NCI-H446 treated with DMSO at 0.1 percent for 48 hours (cell line): ENCODE measurements at places on chromosomes 7 and 10.

GRCh38 chr7:100893910-100894721, 1.6 kb downstream of the ACHE start:
- DNase-seq: no peak

DNA sequence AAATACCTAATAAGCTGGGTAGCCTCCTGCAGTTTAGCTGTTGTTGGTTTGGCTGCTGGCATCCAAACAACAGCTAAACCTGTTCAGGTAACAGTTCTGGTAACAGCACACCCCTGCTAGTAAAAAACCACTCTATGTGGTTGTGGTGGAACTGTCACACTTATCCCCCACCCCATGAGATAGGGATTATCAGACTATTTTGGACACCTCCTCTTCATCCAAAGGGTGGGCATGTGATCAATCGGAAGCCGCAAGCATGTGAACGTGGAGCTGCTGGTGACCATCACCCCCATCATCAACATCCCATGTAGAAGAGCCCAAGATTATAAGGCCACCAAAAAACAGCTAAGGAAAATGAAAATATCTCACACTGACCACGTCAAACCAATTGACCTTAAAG, 2.5 kb downstream of the MTPAP start:
- DNase-seq: no peak

DNA sequence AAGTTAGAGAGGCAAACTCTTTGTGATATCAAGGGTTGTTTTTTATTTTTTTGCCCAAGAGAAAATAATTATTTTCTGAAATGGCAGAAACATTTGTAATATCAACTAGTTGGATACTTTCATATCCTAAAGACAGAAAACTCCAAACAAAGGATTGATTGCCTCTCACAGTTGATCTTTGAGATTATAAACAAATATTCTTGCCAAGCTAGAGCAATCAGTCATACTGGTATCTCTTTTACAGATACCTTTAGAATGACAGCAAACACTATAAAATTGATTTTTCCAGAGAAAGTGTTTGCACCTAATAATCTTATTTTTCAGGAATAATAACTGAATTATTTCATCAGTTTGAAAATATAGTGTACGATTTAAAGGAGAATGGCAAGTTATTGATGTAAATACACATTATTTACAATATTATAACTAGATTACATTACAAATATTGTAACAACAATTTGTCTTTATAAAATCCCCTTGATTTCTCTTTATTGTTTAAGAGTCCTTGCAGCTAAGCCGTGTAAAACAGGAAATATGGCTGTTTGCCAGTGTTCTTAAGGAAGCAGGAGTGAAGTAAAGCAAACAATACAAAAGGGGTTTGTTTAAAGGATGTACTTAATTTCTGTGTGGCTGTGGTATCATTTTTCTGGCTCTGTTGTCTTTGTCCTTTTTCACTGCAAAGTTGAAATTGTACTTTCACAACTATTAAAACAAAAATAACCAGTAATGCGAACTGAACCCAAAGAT, 58.4 kb downstream of the MAPK8 start:
- no peak for DNase-seq

DNA sequence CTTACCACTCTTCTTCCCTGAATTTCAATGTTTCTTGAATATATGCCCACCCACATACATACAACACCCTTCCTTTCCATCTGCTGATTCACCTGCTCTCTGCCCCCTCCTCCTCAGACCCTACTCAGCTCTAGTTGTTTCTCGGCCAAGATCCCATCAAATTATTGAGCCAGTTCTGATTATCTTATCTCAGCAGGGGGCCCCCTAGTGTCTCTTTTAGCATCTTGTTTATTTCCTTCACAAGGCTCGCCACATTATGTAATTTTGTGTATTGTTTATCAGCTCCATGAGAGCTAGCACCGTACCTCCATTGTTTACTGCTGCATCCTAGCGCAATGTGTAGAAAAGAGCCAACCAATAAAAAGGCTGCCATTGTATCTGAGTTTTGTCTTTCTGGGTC, 71.9 kb downstream of the FAM13C start:
- no peak for DNase-seq

GRCh38 chr7:143299346-143299745, 11.2 kb downstream of the CASP2 start:
- DNase-seq: no peak

DNA sequence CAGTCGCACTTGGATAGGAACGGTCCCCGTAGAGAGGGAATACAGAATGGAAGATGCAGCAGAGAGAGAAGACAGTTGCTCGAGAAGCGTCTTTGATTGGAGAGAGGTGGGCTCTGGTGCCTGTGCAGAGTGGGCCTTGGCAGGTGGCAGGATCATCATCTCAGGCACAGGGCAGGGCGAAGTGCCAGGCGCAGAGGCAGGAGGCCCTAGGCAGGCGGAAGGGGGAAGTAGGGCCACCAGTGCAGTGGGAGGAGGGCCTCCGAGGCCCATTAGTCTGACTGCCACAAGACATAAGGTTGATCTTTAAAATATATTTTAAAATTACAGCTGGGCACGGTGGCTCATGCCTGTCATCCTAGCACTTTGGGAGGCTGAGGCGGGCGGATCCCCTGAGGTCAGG, 10.1 kb downstream of the CARD11 start:
- DNase-seq: no peak

DNA sequence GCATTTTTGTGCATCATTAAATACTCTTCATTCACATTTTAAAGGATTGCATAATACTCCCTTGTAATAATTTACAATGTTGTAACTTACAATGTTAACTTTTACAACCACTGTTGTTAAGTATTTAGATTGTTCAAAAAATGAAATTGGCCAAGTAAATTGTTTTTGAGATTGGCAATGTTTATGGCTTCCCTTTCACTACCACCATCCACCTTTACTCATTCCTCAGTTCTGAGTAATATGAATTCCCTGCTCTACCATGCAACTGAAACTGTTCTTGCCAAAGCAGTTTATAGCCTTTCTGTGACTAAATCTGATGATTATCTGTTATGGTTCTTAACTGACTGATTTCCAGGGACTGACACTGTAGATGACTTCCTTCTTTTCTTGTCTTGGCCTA, 80.5 kb upstream of the TMEM106B start:
- DNase-seq: no peak

DNA sequence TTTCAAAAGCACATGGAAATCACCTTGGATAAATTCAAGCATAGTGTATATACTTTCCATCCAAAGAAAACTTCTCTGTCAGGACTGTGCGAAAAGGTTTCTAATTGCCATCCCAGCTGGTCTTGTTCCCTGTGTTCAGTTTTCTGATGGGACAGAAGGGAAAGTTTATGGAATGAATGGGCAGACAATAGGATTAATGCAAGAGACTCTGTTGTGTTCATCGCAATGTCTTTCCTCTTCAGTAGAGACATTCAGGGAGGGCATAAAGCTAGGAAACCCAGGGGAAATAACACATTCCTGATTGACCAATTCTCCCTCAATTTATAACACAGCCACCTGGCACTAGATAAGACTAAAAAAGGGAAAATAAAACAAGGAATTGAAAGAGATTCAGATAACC, 78.9 kb downstream of the CACNA2D1 start:
- DNase-seq: no peak

GRCh38 chr7:87534072-87534471, 58.6 kb upstream of the ABCB4 start:
- DNase-seq: no peak

GRCh38 chr10:100828738-100829096, 83.3 kb downstream of the PAX2 start:
- DNase-seq: no peak

DNA sequence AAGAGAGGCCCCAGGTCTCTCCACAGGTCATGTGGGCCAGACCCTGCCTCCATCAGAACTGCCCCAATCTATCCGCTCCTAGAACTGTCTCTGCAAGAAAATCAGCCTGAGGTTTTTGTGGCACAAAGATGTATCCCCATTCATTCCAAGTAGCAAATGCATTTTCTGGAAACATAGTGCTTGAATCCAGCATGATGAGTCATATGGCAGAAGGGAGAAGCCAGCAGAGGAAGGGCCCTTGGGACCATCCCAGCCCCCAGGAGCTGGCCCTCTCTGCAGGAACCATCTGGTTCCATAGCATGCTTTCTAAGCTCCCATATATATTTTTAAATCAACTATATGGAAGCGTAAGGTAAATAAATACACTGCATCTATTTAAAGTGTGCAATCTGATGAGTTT, 563.2 kb downstream of the GALNT17 start:
- DNase-seq: no peak

GRCh38 chr10:13820119-13820963, 233.6 kb downstream of the PRPF18 start:
- no peak for DNase-seq

GRCh38 chr10:72593963-72594362, 31.9 kb downstream of the MICU1 start:
- no peak for DNase-seq

DNA sequence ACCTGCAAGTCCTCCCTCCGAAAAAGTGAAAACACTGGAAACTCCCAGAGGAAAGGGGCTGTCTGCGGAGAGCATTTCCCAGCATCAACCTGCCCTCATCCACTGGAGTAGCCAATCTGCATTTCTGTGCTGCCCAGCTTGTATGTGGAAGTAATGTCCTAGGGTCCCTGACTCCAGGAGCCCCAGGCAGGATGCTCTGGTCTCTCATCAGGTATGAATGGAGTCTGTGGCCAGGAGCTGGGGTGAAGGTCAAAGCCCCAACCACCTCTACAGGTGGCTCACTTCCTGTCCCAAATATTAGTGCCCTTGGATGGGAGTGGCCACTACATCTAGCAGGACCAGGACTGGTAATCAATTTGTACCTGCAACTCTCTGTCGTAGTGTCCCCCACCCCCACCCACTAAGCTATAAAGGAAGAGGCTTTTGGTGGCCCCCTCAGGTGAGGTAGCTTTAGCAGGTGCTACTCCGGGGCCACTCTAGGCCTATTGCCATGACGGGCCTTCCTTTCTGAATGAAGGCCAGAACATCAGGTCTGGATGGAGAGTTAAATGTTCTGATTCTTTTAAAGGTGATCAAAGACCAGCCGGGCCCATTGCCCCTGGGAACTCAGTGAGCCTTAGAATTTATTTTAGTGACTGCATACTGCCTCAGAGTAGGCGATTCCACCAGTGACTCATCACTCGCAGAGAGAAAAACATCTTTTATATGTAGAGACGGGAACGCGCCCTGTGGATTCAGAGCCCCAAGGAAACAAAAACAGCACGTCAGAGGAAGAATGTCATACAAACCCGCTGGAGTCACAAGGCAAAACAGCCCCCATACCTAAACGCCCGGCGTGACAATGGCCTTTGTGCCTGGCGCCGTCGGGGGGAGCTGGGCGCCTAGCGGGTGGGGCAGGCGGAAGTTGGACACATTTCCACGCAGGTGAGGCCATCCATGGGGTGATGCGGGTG, 13.0 kb downstream of the EN2 start:
- DNase-seq: no peak

DNA sequence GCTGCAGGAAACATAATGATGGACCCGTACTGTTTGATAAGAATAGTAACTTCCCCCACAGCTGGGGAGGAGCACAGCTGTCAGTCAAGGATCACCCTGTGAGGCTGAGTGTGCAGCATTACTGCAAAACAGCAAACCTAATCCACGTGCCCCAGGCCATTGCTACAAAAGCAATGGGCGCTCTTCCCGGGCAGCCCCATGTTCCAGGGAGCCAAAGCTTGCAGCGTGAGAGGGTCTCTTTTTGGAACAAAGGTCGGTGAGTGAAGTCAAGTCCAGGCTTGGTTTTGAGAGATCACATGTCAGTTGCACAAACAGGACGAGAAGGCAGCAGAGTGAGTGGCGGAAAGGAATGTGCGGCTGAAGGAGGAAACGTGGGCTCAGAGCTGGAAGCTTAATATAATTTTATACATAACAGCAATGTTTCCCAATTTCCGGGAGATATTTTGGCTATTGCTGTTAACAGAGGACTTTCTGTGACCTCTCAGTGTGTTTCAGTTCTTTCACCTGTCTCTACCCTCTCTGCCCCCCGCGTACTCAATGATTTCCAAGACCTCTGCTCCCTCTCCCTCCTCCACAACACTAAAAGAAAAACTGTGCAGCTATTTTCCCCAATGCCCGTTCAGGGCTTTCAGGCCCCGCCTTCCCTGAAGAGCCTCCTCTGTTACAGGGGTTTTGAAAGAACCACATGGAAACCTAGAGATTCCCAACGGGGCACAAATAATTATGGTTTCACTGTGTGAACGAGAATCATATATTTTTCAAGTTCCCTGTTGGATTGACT, 128.9 kb downstream of the MTPAP start:
- DNase-seq: no peak

GRCh38 chr10:22666287-22667092, 47.9 kb downstream of the PIP4K2A start:
- no peak for DNase-seq

- DNase-seq: no peak
Measured at GRCh38 chr7:148121401-148121800, 469.2 kb upstream of the C7orf33 start.

- no peak for DNase-seq
Measured at GRCh38 chr7:93957767-93958166, 36.2 kb downstream of the GNG11 start.

GRCh38 chr10:132876993-132877431, 65.4 kb downstream of the CFAP46 start:
- no peak for DNase-seq

DNA sequence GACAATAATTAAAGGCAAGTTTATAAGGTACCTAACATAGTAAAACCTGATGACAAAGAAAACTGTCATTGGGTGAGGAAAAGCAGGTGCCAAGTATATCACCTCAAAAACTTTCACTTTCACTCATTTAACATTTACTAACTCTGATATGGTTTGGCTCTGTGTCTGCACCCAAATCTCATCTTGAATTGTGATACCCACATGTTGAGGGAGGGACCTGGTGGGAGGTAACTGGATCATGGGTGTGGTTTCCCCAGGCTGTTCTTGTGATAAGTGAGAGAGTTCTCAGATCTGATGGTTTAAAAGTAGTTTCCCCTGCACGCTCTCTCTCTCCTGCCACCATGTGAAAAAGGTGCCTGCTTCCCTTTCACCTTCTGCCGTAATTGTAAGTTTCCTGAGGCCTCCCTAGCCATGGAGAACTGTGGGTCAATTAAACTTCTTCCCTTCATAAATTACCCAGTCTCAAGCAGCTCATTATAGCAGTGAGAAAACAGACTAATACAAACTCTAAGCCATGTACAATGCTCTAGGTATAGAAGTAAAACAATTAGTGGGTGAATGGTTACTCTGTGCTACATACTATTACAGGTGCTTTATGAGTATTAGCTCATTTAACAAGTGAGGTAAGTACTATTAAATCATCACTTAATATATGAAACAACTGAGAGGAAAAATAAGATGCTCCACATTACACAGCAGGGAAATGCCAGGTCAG, 199.0 kb downstream of the CHCHD3 start:
- DNase-seq: no peak

- DNase-seq: no peak
Measured at GRCh38 chr10:43699516-43699915, 50.8 kb upstream of the ZNF32 start.
